ENCODE measurements at places on chromosomes 5 and 9. TPM values are rescaled to one million over a fixed set of nuclear protein-coding genes. Genes with fewer than 3 reads are reported as not detected.

Gene OR1L8
- total RNA-seq, result not detected

Gene SH3TC2
- total RNA-seq, result not detected

Gene SLC34A1
- total RNA-seq, result not detected

DNA sequence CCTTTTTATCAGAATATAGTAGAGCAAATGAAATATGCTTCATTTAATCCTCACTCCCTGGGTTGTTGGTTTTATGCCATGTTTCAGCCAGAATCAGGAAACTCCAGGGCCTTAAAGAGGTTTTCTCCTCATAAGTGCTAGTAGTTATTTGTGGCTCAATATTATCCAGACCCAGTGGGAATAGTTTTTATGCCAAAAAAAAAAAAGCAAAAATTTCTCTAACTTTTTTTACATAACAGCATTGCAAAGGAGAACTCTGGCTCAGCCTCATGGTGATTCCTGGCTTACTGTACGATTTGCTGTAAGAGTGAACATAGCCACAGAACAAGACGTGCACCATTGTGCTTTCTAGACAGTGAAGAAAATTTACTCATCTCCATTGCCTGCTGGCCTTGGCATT is 232.5 kb downstream of the PJA2 start:
- H3K27ac ChIP-seq, result no peak overlapping the region
- no peaks in the 10 kb centered on the region for H3K4me1 ChIP-seq
- H3K27me3 ChIP-seq, result no peaks in the 10 kb centered on the region
- DNase-seq, result no peak

GRCh38 chr9:35910613-35911359 is 1.5 kb downstream of the SPAAR start:
- H3K27ac ChIP-seq, result peak overlapping the region; percentile 78
- peak; percentile 77 for DNase-seq
- no peaks in the 10 kb centered on the region for H3K27me3 ChIP-seq
- H3K4me1 ChIP-seq, result peaks cover 73% of the 10 kb centered on the region
- no peaks in the 10 kb centered on the region for H3K36me3 ChIP-seq

DNA sequence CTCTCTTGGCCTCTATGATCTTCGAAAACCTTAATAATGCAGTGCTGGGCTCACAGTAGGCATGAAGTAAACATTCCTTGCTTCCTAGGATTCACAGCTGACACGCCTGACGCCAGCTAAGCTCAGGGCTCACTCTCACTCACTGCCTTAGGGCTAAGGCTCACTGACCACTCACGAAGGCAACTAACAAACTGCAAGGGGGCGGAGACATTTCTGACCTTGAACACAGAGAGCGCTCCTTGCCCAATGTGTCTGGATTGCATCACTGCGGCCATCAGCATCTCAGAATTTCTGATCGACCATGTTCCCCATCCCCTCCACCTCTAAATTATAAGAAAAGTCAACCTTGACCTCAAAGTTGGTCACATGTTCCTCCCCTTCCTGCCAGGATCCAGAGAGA is 372.6 kb downstream of the EBF1 start:
- no peak overlapping the region for H3K27ac ChIP-seq
- no peak for DNase-seq
- no peaks in the 10 kb centered on the region for H3K4me1 ChIP-seq
- H3K4me3 ChIP-seq, result no peak overlapping the region

DNA sequence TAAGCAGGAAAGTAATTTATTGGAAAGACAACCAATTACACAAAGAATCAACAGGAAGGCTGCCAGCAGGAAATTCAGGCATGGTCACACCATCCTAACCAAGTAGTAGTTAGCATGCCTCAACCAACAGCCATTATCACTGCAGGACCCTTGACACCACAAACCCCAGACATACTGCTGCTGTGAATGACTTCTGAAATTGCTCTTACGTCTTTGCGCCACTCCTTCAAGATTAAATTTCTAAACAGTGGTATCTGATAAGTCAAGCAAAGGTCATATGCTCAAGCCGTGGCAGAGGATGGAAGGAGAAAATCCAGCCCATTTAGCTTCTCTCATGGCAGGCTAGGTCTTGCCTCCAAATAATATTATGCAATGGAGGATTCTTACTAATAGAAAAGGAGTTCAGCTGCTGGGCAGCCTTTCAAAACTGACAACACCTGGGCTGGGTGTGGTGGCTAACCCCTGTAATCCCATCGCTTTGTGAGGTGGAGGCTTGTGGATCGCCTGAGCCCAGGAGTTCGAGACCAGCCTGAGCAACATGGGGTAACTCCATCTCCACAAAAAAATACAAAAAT is 5.0 kb upstream of the PTGER4 start:
- H3K27me3 ChIP-seq, result no peaks in the 10 kb centered on the region
- H3K4me3 ChIP-seq, result no peak overlapping the region
- H3K27ac ChIP-seq, result no peak overlapping the region
- H3K4me1 ChIP-seq, result peaks cover 49% of the 10 kb centered on the region
